ENCODE measurements at places on chromosomes 13 and 19. TPM values are rescaled to one million over a fixed set of nuclear protein-coding genes. Genes with fewer than 3 reads are reported as not detected.
A peak's percentile ranks its signal among the peaks of the same experiment; 100 is the strongest.

Gene TLE5
- total RNA-seq: 245 TPM

Gene ZNF99
- total RNA-seq: 0.22 TPM

Gene EDNRB
- total RNA-seq: 11.4 TPM

Gene ZNF627
- total RNA-seq: 20.5 TPM

Gene ZNF528
- 30.0 TPM for total RNA-seq

Gene ZNF100
- total RNA-seq: 11.4 TPM

Gene BRME1
- 2.1 TPM for total RNA-seq

Gene CYP2F1
- total RNA-seq: not detected

Gene MBD3L3
- total RNA-seq: not detected

Gene PSG3
- 1.3 TPM for total RNA-seq

Gene CCL25
- total RNA-seq: not detected

Gene FBXW9
- 3.9 TPM for total RNA-seq

DNA sequence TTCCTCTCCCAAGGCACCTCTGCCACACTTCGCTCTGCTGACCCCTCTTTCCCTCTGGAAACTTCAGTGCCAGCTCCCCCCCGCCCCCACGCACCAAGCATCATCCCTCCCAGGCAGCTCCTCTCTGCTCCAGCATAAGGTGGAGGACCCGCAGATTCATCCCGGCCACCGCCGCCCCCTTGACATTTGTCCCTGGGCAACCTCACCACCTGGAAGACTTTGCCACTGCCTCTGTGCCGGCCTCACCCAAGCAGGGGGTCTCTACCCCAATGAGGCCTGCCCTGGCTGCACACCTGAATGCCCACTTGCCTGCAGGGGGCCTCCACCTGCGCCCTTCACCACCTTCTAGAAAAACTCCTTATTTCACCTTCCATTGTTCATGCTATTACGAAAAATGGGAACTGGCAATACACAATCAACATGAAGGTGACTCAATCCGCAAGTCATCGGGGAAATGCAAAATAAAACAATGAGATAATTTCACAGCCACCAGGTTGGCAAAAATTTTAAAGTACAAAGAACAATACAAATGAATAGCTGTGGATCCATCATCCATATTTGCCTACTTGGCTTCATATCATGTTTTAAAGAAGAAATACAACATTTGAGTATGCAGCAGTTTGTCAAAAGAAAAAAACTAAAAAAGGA, 21.9 kb downstream of the CCNE1 start:
- DNase-seq: no peak

- no peak for DNase-seq
Measured at GRCh38 chr19:50844296-50844935, 10.3 kb upstream of the KLK3 start.

DNA sequence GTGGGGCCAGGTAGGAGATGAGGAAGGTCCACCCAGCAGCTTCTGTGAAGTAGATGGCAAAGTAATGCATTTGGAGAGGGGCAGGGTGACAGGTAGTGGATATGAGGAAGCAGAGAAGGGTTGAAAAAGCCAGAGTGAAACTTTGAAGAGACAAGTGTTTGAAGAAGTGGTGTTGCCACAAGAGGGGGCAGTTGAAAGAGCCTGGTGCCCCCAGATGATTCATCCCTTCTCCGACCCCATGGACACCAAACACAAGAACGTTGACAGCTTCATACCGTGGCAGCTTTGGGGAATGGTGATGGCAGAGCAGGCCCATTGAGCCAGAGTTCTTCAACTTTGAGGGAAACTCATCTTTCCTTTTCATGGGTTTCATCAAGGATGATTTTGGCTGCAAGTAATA, 19.9 kb downstream of the IFNL3 start:
- no peak for DNase-seq

GRCh38 chr13:101123028-101123427, 293.3 kb downstream of the NALCN start:
- no peak for DNase-seq

- no peak for DNase-seq
Measured at GRCh38 chr13:41919741-41920487, 41.0 kb downstream of the VWA8 start.

DNA sequence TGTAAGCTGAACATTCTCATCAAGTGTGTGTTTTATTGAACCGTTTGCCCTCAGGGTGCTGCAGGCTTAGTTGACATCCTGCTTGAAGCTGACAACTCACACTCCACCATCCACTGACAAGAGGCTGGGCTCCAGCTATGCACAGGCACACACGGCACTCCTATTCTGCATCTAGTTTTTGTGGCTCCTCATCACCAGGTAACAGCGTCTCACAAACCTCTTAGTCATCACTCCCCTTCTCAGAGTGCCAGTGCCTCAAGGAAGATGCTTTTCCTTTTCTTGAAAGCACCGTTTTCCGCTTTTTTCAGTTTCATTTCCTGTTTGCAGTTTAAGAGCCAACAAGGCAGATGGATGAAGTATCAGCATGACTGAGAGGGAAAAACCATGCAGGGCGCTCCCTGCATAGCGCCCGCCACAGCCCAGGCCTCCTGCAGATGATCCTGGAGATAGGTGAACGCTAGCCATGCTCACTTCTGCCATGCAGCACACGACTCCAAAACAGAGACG, 491.2 kb downstream of the COG6 start:
- DNase-seq: peak; percentile 19

DNA sequence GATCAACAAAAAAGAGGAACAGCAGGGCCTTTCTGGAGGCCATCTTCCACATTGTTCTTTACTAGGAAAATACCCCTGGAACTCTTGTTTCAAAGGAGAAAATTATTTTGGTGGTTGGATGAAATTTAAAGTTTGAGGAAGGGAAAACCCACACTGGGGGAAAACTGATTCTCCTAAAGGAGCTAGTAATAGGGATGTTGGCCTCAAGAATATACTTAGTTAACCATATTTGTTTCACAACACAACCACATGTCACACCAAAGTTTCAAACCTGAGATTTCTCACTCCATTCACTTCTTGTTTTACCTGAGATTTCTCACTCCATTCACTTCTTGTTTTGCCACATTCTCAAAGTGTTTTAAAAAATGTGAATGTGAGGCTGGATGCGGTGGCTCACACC, 2.8 kb upstream of the EPSTI1 start:
- no peak for DNase-seq

Measured in muscle of leg (tissue), 16 donors.